ENCODE measurements at places on chromosomes 5 and 9.

DNA sequence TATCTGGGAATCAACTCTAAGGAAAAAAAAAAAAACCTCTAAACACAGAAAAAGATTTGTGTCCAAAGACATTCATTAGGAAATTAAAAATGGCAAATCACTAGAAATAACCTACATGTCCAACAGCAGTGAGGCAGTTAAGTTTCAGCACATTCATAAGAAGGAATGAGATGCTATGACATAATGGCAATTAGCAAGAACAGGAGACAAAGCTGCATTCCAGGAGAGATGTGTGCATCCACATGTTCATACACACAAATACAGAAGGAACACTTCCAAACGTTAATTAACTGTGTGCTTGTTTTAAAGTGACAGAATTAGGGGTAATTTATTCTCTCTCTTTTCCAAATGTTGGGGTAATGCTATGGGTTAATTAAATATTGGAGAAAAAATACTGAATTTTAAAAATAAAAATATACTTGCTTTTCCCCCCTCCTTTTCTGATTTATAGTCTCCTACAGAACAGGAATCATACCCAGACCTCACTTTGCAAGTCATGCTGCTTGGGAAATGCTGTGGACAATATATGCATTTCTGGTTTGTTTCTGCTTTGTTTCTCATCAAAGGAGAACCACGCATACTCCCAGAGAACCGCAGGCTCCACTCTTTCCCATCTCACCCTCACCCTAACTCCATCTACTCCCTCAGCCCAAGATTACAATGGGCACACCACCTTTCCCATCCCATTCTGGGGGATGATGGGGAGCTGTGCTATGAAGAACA is 114.1 kb downstream of the CDK5RAP2 start:
- DNase-seq = no peak

DNA sequence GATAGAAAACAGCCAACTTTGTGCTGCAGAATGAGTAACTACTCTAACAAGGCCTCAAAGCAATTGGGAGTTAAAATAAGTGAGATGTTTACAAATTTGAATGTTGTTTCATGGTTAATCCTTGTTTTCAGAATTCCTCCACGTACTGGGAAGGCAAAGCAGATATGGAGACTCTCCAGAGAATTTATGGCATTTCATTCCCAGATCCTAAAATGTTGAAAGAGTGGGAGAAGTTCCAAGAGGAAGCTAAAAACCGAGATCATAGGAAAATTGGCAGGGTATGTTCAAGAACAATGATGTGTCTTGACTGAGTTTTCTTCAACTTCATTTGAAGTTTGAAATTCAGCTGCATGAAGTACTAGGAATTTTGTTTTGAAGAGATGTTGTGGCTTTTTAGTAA is 16.4 kb downstream of the TARS1 start:
- DNase-seq = no peak

DNA sequence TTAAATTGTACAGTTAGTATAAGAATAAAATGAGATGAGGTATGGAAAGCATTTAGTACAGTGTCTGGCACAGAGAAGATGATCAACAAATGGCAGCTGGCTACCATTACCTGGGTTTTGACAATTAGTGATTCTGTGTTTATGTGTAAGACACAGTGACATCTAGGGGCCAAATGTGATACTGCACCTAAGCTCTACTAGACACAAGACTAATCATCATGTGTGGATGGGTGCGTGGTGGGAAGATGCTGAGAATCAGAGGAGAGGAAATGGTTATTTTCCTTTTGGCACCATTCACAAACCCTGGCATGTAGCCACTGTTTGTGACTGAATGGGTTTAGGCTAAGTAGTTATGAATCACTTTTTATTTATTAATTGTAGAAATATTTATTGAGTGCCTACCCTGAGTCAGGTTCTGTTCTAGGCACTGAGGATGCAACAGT is 109.8 kb upstream of the TBC1D2 start:
- DNase-seq = peak; percentile 43

GRCh38 chr5:13944560-13945199 is at the start of gene DNAH5:
DNAH5 (minus strand) TSS chr5:13944688; CDS start chr5:13944438, 250 bp downstream.
- no peak for DNase-seq

DNA sequence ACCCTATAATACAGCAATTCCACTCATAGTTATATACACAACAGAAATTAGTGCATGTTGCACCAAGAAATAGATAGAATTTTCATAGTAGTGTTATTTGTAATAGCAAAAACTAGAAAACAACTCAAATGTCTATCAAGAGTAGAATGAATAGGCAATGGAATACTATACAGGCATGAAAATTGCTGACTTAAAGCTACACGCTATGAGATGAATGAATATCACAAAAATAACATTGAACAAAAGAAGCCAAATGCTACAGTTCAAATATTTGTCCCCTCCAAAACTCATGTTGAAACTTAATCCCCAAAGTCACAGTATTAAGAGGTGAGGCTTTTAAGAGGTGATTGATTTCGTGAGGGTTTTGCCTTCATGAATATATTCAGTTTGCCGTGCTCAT is 215.1 kb downstream of the FRMD3 start:
- DNase-seq = no peak

- DNase-seq = no peak
These were observed 2.2 kb downstream of the PLCXD3 start for GRCh38 chr5:41508186-41508585.

DNA sequence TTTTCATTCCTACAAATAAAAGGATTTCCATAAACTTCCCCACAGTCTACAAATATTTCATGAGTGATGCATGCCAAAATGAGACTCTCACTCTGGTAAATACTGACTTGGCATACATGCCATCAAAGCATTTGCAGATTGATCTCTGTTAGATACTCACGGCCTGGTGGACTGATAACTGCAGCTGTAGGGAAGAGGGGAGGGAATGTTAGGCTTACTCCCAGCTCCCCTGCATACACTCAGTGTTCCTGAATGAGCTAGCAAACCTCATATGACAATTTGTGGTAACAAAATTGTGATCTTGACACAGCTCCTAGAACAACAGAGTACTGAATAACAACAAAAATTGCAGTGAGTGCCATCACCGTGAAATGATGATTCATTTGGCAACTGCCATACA is 435.3 kb downstream of the NR2F1-AS1 start:
- no peak for DNase-seq

- DNase-seq = no peak
These were observed 104.8 kb upstream of the CLINT1 start for GRCh38 chr5:157963761-157964160.

GRCh38 chr5:32780508-32780919 is 69.4 kb downstream of the NPR3 start:
- no peak for DNase-seq

DNA sequence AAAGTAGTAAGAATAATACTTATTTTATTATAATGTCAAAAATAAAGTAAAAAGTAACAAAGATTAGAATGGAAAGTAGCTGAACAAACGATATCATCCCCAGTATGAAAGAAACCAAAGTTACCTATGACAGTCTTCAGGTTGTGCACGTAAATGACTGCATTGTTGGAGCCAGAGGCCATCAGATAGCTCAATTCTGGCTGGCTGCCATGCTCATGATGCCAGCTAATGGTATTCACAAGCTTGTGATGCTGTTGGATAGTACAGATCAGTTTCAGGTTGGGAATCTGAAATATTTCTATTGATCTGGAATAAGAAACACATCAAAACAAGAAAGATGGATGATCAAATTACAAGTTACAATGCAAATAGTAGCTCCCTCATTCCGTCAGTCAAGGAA is 21.1 kb downstream of the GEMIN5 start:
- no peak for DNase-seq

DNA sequence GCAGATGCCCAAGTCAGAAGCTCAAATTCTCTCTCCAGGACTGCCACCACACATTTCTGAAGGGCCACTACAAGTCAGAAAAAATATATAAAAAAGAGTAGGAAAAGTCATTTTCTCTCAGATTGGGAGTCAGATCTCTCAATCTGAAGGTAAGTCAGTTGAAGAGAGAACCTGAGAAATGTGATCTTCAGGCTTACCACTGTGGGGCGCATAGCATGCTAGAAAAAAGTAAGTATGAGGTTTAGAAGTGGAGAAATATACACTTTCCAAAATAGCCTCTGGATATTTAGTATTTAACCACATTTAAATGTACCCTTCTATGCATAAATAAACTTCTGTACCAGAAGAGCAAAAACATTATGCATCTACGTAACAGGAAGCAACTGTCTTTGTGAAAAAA is 800.7 kb upstream of the CTNND2 start:
- DNase-seq = no peak

GRCh38 chr9:116280529-116280928 is 126.9 kb downstream of the PAPPA start:
- no peak for DNase-seq

- no peak for DNase-seq
These were observed 41.6 kb upstream of the SPATA31D4 start for GRCh38 chr9:81886665-81887064.

DNA sequence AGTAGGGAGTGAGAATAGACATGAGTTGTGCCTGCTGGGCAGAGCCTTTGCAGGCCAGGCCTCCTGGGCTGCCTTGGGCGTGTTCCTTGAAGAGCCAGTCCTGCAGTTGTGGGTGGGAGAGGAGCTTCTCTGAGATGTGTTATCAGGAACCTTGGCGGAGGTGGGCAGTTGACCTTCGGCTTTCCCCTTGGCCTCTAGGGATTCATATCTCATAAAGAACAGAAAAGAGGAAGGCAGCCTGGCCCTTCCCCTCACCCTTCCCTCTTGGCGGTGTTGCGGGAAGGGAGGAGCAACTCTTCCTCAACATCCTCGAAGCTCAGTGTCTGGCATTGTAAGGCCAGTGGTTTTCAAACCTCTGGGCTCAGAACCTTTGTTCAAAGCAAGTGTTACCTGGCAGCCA is 59.2 kb downstream of the DAPK1 start:
- DNase-seq = no peak

GRCh38 chr5:74576941-74577456 is 63.5 kb downstream of the ENC1 start:
- no peak for DNase-seq

GRCh38 chr9:98494852-98495251 is 213.9 kb downstream of the GABBR2 start:
- no peak for DNase-seq

GRCh38 chr5:124761010-124761409 is 14.6 kb upstream of the ZNF608 start:
- no peak for DNase-seq

DNA sequence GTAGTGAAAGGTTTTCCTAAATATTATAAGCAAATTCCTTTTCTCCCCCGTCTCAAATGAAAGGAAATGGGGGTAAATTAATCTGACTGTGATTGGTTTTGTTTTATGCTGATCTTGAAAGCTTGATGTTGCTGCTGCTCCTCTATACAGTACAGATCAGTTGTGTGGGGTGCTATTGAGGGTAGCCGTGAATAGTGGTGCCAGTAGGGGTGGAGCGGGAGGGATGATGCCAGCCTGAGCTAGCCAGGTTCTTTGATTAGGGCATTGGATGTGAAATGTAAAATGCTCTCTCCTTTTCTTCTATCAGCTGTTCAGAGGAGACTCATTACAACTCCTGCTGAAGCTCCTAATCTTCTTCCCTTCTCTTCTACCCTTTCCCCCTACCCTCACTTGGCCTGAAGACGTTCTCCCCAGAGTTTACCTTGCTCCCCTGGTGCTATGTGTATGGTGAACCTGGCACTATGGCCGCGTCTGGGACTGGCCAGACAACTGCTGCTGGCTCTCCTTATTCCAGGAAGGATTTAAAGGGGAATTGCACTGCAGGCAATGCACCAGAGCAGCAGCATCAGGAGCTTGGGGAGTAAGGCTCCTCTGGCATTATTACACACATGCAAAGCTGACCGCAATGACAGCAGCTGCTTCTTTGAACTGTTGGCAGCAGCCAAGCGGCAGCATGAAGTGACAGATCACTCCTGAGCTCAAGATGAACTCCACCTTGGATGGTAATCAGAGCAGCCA is 566 bp downstream of the GPR21 start:
- DNase-seq = no peak

- DNase-seq = no peak
These were observed 150.0 kb downstream of the PAM start for GRCh38 chr5:102905056-102905455.

DNA sequence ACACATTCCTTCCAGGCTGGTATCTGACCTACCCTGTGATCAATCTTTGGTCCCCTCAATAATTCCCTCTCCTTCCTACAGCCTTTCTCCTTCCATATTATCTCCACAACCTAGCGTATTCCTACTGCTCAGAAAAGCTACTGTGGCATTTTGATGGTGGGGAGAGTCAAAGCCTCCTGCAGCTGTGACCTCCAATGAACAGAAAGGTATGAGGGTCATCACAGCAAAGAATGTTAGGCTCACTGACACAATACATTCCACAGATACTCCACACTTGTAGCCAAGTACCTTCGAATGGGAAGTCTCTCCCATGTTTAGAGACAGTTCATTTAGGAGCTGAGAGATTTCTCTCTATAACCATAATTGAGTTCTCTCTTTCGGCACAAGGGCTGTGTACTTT is 5.9 kb downstream of the FBN2 start:
- DNase-seq = no peak

DNA sequence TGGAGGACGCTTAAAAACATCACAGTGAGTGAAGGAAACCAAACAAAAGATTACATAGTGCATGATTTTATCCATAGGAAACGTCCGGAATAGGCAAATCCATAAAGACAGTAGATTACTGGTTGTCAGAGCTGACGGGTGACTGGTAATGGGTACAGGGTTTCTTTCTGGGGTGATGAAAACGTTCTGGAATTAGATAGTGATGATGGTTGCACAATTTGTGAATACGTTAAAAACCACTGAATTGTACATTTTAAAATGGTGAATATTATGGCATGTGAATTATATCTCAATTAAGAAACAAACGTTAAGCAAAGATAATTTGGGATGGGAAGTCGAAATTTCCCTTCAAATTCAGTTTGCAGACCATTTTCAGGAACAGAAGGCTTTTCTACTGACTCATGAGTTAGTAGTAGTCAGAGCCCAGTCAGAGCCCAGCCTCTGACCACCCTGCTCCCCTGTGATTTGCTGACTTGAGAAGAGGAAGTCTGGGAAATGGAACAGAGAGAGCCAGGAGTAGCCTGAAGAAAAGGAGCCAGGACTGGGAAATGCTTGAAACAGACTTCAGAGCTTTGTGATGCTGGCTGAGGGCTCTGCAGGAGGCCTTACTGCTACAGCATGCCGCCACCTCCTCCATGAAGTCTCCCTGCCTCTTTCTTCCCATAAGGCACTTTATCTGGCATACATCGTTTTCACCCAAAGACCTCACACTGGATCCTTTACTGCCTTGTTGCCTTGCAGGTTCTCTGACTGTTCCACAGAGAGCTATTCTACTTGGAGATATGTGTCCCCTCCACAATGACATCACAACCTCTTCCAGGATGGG is 46.4 kb upstream of the CTNNA1 start:
- no peak for DNase-seq
